Activated naive CD8-positive, alpha-beta T cell treated with anti-CD3 and anti-CD28 coated beads, Interleukin-2, amount 10 ng/mL, durations not matched to agents 7 days and 5 days (primary cell): ENCODE measurements at places on chromosomes 7 and 10. TPM values are rescaled to one million over a fixed set of nuclear protein-coding genes. Genes with fewer than 3 reads are reported as not detected.

SLC35G1 gene
- 3.9 TPM for total RNA-seq

DNA sequence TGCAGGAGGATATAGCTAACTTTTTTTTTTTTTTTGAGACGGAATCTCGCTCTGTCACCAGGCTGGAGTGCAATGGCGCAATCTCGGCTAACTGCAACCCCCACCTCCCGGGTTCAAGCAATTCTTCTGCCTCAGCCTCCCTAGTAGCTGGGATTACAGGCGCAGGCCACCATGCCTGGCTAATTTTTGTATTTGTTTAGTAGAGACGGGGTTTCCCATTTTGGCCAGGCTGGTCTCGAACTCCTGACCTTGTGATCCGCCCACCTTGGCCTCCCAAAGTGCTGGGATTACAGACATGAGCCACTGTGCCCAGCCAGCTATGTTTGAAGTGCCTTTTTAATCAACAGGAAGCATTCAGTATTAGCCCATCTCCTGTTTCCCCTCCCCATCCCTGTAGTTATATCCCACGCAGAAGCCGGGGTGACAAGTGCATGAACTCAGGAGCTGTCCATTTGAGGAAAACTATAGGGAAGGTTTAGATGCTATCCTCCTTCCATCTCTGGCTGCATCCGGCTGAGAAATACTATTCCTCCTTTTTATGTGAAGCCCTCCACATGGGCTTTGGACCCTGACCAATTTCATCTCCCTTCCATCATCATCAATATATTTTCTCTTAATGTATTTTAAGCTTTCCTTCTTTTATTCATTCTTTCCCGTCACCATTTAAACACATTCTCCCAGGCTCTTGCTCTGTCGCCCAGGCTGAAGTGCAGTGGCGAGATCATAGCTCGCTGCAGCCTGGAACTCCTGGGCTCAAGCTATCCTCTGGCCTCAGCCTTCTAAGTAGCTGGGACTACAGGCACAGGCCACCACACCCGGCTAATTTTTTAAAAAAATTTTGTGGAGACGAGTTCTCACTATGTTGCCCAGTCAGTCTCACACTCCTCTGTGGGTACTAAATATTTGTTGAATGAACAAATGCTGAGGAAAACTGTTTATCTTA, 1.3 kb upstream of the POT1 start:
- DNase-seq, result no peak

- no peak for DNase-seq
Measured at GRCh38 chr7:23654508-23654907, 25.5 kb upstream of the FAM221A start.

CTAGE8 gene
- not detected for total RNA-seq

DNA sequence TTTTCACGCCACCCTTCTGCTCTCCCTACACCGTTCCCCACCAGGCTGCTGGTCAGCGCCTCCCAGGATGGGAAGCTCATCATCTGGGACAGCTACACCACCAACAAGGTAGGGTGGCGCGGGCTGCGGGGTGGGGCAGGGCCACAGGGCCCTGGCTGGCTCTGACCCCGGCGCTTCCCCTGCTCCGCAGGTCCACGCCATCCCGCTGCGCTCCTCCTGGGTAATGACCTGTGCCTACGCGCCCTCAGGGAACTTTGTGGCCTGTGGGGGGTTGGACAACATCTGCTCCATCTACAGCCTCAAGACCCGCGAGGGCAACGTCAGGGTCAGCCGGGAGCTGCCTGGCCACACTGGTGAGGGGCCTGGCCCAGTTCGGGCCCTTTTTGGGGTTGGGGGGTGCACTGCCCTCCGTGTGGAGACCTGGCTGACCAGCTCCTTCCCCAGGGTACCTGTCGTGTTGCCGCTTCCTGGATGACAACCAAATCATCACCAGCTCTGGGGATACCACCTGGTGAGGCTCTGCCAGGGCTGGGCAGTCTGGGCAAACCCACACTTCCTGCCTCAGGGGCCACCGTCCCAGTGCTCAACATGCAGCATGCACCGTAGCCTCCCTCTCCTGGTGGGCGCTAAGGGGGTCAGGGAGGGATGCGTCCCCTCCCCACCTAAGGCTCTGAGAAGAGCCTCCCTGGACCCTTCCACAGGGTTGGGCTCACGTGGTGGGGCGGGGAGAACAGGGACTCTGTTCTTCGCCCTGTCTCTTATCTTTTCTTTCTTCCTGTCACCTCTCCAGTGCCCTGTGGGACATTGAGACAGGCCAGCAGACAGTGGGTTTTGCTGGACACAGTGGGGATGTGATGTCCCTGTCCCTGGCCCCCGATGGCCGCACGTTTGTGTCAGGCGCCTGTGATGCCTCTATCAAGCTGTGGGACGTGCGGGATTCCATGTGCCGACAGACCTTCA, 4.0 kb downstream of the GNB2 start:
- peak; percentile 32 for DNase-seq

AKR1E2 gene
- total RNA-seq, result 4.5 TPM

DNA sequence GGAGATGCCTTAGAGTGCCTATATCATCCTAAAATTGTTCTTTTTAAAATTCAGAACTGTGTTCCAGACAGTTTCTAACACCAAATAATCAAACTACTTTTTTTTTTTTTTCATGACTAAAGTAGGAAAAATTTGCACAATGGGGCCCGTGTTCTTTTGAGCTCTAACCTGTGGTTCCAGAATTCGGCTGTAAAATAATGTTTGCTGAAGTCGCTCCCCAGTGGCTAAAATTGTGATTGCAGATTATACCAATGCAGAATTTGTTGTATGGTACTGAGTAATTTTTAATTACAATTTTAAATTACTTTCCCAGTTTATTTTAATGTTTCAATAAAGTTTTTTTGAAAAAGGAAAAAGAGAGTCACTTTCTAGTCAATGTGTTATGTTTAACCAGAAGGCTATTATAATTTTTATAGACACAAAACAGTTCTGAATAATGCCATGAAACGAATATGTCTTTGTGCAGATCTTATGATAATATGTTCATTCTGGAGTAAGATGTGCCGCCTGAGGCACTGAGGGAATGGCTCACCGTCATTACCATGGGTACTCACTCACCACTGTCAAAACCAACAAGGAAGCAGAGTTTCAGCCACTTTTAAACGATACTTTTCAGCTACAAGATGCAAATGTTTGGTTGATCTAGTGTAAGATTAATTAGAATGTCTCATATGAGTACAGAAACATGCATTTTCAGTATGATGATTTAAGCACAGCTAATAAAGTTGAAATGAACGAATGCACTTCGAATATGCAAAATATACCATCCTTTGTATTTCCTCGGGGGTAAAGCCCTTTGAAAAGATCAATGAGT, 173.6 kb downstream of the PRKCQ start:
- DNase-seq, result no peak

DNA sequence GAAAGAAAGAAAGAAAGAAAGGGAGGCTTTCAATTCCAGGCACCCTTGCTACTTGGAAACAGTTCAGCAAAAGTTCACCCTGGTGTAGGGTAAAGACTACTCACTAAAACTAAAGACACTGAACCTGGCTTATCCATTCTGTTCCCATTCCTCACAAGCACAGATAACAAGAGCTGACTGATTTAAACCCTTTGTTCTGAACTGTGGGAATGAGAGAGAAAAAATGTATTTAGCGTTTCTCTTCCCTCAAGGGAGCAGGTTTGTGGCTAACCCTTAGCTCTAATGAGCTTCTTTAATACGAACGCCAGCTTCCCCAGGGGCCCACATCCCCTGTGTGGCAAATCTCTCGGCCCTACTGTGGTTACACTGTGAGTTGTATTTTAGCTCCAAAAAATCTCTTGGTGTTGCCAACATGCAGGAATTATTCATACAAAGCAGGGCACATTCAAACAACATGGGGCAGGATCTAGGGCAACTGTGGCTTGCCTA, 23.3 kb downstream of the PRTFDC1 start:
- DNase-seq, result no peak

DNA sequence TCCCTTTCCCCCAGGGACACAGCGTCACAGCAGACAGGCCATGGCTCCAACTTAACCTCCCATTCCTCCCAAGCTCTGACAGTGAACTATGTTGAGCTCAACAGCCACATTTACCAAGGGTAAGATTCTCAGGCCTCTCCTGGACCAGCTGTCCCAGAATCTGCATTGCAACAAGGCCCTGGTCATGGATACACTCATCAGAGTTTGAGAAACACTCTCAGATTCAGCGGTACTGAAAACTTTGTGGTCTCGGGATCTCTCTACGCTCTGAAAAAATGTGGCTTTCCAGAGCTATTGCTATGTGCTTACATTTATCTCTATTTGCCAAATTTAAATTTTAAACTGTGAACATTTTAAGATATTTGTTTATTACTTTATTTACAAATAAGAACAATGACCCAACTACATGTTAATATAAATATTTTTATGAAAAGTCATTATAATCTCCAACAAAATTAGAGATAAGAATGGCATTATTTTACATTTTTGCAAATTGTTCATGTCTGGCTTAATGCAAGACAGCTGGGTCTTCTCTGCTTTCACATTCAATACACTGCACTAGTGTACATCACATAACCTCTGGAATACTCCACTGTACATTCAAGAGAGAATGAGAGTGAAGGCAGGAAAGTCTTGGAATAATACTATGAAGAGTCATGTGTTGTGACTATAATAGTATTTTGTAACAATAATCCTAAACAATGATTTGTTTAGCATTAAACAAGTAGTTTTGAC, 190.9 kb upstream of the PITRM1 start:
- no peak for DNase-seq

DNA sequence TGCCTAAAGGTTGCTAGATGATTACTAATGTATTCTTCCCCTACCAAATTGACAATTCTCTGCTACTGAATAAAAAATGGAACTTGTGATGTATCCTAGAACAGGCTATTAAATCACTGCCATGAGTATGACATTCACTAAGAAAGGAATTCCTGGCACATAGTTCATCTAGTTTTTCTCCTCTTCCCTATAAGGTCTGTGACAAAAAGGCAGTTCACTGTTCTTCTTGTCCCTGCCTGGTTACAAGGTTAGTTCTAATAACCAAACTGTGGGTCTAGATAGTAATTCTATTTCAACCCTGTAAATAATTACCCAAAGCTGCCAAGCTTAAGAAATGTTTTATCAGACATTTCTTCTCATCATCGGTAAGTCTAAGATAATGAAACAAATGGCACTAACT, 245.6 kb downstream of the BICC1 start:
- no peak for DNase-seq

CYP2C9 gene
- not detected for total RNA-seq

FERD3L gene
- total RNA-seq, result not detected

GRCh38 chr7:46982928-46983327, 599.0 kb downstream of the TNS3 start:
- DNase-seq, result no peak

DNA sequence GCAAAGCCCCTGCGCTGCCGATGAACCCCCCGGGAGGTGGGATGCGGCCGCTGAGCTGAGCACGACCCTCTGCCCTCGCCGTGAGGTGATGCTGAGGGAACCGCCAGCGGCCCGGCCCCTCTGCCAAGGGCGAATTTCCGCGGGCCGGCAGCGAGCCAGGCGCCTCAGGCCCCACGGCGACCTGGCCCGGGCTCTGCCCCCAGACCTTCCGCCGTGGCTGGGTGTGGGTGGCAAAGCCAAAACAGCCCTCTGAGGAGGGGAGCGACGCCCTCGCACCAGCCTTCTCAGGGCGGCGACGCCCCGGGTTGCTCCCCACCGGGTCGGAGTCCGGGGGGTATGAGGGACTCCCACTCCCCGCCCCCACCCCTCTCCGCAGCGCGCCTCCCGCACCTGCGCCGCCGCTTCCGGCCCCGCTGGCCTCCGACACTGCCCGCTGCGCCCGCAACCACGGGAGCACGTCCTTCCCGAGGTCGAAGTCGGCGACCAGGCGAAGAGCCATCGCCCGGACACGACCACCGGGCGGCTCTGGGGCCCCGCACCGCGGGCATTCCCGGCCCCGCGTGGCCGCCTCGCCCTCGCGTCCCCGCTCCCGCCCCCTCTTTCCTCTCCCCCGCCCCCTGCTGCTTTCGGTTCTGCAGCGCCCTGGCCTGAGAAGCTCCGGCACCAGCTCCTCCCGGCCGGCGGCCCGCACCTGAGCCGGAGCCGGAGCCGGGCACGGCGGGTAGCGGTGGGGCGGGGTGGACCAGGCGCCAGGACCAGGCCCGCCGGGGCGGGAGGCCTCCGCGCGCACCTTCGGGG, at the start of gene GSAP:
Gene GSAP (minus strand): TSS at position 527 of the 798 bp plus-strand sequence. CDS start 28 bp downstream, at position 499.
- peak; percentile 71 for DNase-seq

- no peak for DNase-seq
Measured at GRCh38 chr7:65239707-65240352, 133.8 kb upstream of the ZNF92 start.

DNA sequence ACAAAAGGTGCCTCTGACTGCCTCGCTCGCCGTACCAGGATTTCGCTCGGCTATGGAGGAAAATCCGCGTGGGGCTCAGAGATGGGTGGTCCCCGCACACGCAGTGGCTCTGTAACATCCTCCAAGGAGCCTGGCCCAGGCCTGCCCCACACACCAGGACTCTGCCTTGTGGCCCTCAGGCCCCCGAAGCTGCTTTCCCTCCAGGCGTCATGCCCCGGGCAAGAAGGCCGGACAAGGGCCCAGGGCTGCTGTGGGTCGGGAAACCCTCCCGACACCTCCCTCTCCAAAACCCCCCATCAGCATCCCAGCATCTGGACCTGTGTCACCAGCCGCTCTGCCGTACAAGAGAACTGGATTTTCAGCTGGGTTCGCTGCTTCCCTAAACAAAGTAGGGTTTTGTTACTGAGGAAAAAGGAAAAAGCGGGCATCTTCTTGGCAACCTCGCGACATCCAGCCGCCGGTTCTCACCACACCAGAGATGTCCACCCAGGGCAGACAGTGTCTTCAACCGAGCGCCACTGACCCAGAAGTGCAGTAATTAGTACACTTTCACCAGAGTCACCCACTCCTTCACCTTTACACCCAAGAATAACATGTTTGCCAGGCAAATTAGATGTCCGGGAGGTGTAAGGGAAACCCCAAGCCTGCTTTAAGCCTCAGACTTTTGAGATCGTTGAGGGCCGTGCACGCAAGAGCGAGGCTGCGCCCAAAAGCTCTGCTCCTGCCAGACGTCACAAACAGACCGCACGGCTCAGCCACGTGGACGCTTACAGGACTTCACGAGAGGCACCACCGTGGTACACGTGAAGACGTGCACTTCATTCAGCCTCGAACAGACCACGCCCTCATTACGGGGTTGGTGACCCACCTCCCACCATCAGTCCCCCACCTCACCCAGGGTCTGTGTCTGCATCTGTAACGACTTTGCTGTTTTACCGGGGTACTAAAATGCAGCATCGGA, 62.2 kb downstream of the DIP2C start:
- DNase-seq, result no peak

GRCh38 chr7:48438206-48438605, 266.9 kb downstream of the ABCA13 start:
- no peak for DNase-seq

DNA sequence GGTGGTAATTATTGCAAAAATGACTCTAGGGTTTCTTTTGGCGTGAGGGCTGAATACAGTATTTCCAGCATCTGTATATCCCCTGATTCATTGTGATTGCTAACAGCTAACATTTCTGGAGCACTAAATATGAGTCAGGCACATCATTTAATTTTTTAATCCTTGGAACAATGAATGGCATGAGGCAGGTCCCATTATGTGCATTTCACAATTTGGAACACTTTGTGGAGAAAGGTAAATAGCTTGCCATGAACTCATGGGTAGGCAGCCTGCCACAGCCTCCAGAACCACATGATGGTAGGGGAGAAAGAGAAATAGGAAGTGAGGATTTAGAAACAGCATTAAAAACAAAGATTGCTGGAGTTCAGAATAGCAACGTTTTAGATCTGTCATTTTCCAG, 1.7 kb downstream of the NPTX2 start:
- DNase-seq, result no peak

GSTO1 gene
- 92.2 TPM for total RNA-seq
